Fibroblast of skin of right biceps (primary cell): ENCODE measurements at places on chromosomes 3 and 15.

DNA sequence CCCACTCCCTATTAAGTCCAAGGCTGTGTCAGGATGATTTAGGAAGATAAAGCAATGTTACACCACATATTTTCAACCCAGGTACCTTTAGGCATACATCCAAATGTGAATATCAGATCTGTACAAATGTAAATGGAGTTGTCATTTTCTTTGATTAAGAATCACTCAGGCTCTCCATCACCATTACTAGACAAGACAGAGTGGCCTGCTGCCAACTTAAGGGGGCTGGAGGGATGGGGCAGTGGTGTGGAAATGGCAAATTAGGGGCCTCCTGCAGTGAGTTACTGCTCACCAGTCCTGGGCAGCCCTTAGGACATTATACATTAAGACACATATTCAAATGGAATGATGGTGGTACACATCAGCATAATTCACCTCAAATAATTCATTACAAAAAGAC, 211.0 kb downstream of the TNIK start:
- no peak for DNase-seq

DNA sequence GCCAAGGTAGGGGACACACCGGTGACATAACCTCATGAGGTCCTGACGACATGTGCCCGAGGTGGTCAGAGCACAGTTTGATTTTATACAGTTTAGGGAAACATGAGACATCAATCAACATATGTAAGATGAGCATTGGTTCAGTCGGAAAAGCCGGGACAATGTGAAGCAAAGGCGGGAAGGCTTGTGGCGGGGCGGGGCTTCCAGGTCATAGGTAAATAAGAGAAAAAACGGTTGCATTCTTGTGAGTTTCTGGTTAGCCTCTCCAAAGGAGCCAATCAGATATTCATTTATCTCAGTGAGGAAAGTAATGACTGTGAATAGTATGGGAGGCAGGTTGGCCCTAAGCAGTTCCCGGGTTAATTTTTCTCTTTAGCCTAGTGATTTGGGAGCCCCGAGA, 271.7 kb upstream of the ATP10A start:
- no peak for DNase-seq

GRCh38 chr15:59166601-59167265, 39.9 kb upstream of the LDHAL6B start:
- DNase-seq, result no peak

DNA sequence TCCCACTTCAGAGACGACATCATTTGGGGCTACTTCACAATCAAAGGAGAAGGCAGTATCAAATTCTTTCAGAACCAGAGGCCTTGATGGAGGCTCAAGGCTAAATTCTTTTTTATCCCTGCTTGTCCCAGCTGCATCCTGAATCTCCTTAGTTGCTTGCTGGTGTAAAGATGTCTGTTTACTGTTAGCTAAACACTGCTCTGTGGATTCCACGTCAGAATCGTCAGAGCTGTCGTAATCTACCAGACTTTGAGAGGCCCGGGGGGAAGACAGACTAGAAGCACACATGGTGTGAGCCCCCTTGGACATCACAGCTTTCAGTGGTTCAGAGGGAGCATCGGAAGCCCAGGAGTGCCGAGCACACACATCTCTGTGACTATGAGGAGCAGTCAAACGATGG, 32.6 kb downstream of the LINS1 start:
- no peak for DNase-seq

GRCh38 chr15:41603941-41604911, 45.2 kb downstream of the TYRO3 start:
- peak; percentile 87 for DNase-seq
